ENCODE measurements at places on chromosomes 13 and 19.

GRCh38 chr13:43835701-43836100, 43.8 kb downstream of the CCDC122 start:
- no peak for DNase-seq

DNA sequence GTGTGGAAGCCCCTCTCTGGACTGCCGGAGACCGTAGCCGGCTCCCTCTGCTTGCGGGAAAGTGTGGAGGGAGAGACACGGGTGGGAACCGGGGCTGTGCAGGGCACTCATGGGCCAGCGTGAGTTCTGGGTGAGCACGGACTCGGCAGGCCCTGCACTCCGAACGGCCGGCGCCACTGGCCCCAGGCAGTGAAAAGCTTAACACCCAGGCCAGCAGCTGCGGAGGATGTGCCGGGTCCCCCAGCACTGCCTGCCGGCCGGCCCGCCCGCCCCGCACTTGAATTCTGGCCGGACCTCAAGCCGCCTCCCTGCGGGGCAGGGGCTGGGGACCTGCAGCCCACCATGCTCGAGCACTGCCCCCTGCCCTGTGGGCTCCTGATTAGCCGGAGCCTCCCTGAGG, 147.0 kb downstream of the FGF9 start:
- DNase-seq, result no peak

GRCh38 chr13:99043831-99044231, 66.0 kb upstream of the DOCK9 start:
- DNase-seq, result no peak

DNA sequence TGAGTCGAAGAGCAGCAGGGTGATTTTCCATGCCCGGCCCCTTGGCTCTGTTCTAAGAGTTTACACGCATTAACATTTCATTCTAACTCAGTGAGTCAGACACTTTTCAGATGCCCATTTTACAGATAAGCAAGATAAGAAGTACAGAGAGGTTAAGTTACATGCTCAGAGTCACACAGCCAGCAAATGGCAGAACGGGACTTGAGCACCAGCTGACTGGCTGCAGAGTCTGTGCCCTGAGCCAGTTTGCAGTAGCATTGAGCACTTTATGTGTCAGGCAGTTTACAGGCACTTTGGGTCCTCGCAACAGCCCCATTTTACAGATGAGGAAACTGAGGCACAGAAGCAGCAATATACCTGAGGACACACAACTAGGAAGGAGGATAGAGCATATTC, 19.0 kb downstream of the CCDC8 start:
- no peak for DNase-seq

DNA sequence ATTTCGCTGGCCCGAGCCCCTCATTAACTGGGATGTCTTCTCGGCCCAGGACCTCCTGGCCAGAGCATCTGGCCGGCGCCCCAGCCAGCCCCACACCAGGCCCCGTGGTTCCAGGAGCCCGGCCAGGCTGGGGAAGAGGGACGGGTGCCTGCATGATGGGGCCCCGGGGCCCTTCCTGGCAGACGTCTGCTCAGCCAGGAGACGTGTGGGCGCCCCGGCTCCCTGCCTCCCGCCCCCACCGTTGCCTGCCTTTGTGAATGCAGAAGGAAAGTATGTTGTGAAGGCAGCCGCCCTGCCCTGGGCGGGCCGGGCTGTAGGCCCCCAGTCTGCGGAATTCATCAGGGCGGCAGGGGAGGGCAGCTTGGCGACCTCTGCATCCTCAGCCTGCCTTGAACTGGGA, 4.4 kb upstream of the COMP start:
- no peak for DNase-seq

DNA sequence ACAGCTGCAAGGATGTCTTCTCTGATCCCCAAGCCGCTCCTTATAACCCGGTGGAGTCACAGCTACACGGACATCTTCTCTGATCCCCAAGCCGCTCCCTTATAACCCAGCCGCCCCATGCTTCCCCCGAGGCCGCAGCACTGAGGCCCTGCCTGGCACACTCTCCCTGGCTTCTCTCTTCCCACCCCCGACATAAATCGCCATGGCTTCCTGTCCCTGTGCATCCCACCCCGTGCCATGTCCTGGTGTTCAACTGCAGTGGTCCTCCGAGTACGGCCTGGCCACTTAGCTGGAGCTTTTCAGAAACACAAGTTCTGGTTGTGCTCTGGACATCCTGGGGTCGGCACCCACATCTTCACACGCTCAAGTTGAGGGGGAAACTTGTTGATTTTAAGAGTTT, 60.4 kb downstream of the RASA3 start:
- DNase-seq, result no peak

- DNase-seq, result peak; percentile 79
Measured at GRCh38 chr19:48558018-48558684, 6.2 kb downstream of the SULT2B1 start.

- no peak for DNase-seq
Measured at GRCh38 chr19:10726268-10726667, 8.4 kb downstream of the DNM2 start.

GRCh38 chr19:35117799-35118198, 2.2 kb downstream of the FXYD3 start:
- no peak for DNase-seq

DNA sequence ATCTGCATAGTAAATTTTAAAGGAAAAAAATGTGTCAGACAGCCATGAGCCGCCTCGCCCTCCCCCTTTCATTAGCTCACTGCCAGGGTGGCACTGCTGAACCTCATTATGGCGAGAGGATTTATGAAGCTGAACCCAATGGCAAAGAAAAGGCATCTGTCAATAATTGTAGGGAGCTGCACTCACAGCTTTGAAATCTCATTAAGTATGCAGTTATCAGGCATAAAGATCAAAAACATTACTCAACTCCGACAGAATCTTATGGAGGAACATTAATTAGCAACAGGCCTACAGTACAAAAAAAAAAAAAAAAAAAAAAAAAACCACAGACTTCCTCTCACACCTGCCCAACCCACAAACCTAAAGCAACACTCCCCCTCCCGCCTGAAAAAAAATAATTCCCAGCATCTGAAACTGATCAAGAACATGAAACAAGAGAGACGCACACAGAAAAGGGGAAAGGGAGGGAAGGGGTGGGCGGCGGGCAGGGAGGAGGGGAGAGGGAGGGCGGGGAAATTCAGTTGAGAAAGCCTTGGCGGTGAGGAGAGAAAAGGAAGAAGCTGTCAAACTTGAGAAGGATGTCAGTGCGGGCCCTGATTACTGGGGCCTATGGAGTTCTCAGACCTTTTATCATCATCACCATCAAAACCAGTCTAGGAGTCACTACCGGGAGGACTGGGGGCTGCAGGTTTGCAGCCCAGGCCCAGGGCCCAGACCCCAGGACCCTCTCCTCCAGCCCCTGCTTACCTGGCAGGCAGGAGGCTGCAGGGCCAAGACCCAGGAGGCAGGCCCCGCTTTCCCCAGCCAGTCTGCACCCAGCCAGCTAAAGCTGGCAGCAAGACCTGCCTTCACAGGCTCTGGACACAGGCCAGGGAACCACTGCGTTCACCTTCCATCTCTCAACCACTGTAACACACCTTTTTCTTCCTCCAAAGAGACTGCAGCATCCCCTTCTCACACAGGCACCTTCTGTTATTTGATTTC, 8.9 kb downstream of the TSHZ3 start:
- DNase-seq, result no peak

GRCh38 chr19:37329686-37330085, 41.2 kb upstream of the ZNF527 start:
- DNase-seq, result no peak

- no peak for DNase-seq
Measured at GRCh38 chr19:44620667-44621066, 7.3 kb downstream of the IGSF23 start.

DNA sequence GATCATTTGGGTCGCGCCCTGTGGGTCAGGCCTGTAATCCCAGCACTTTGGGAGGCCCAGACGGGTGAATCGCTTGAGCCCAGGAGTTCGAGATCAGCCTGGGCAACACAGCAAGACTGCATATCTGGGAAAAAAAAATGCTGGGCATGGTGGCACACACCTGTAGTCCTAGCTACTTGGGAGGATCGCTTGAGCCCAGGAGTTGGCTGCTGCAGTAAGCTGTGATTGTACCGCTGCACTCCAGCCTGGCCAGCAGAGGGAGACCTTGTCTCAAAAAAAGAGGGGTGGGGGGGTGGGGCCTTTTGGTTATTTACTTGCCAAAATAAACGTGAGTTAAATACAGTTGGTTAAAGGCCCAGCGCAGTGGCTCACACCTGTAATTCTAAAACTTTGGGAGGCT, 9.8 kb upstream of the ZNF544 start:
- no peak for DNase-seq

DNA sequence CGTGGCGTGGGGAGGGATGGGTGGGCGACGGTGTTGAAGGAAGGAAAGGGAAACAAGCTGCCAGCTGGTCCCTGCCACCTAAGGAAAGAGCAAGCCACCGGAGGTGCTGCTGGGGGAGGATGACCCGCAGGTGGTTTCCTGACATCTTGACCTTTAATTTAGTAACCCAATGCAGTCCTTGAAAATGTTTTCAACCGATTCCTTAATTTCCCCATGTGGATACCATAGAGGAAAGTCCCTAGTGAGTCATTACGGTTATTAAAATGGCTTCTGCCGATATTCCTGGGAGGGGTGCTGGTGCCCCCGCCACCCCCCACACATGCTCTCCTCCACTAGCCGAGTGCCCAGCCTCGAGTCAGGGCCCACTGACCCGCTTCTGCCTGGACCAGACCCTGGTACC, 6.3 kb upstream of the ANKRD10 start:
- no peak for DNase-seq

DNA sequence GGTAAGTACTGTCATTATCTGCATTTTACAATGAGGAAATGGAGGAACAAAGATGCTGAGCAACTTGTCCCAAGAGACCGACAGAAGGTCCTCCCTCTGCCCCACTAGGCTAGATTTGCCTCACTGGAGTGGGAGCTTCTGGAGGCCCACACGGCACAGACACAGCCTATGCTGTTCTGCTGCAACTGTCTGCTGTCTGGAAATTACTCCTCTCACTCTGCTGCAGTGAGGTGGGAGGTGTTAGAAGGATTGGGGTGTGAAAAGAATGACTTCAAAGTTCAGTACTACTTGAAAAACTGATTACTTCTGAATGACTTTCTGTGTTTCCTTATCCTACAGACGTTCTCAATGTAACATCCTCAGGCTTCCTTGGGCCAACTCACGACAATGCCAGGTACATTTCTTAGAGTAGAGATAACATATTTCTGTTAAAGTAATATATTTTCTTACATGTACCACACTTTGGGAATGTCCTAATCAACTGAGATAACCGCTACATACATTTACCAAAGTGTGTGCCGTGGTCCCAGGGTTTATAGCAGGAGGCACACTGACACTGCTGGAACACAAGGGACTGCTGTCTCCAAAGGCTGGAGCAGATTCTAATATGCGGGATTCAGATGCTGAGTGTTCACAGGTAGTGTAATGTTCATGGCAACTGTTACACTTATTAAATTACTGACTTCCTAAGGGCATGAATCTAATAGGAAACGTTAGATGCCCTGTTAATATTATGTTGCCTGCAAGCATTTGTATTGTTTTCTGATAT, 53.5 kb upstream of the WASF3 start:
- DNase-seq, result no peak

DNA sequence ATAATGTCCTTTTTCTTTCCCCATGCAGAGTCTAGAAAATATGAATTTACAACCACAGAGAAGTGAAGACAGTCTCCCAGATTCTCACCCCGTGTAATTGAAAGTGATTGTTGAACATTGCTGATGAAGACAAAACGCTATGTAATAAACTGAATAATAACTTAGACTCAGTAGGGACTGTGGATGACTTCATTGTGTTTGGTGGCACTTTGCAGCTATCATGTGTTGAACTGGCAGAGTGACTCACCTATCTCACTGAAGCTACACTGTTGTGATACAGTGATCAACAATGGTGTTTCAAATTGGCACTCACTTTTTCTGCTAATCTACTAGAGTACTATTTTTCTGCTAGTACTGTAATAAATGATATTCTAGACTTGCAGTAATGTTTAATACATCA, 261.3 kb downstream of the DACH1 start:
- no peak for DNase-seq

GRCh38 chr13:66958611-66959010, 271.5 kb downstream of the PCDH9 start:
- no peak for DNase-seq

DNA sequence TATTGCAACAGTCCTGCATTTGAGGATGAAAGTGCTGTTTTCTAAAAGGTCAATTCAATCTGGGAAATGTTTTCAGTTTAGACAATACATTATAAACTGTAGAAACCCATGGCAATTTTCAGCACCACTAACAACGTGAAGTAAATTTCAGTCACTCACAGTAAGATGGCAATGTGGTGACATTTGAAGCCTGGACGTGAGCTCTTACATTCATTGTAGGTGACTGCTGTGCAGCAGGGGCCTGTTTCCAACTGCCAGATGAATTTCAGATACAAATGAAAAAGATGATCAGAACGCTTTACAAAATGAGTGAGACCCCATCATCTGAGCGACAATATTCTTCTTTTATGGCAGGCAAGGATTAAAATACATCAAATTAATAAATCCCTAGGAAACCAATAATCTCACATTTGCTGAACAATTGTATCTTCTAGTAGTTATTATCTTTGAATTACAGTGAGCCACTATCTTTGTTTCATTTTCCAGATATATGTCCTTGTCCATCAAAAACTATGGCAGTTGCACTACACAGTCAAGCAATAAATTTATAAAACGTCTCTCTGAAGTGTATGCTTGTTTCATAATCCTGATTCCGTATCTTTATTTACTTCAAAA, 1816.8 kb downstream of the OLFM4 start:
- DNase-seq, result no peak

GRCh38 chr19:49635530-49636232, 4.3 kb downstream of the RRAS start:
- DNase-seq, result no peak

DNA sequence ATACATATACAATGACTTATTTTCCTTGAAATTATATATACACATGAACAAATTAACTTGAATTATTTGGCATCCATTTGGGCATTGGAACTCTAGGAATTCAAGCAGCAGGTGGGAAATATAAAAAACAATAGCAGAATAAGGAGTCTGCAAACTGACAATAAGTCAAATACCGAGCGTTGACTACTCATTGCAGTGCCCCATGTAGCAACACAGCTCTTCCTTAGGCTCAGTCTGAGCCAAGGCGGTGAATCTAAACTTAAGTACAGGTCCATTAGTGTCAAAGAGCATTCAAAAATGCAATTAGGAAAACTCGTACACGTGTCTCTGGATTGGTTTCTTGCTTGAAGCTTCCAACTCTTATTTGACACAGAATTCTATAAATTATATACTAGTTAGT, 462.5 kb upstream of the KLF12 start:
- DNase-seq, result no peak

GRCh38 chr13:105426441-105426840, 1109.0 kb downstream of the EFNB2 start:
- no peak for DNase-seq

GRCh38 chr13:33543631-33544265, 258.2 kb upstream of the STARD13 start:
- DNase-seq, result no peak

- DNase-seq, result no peak
Measured at GRCh38 chr19:42657556-42657955, 62.8 kb upstream of the CEACAM8 start.

GRCh38 chr13:101838323-101838722, 385.8 kb downstream of the ITGBL1 start:
- DNase-seq, result no peak
